ENCODE measurements at places on chromosomes 6 and 20.

- no peak for DNase-seq
Measured at GRCh38 chr20:12413116-12413515, 495.4 kb downstream of the BTBD3 start.

DNA sequence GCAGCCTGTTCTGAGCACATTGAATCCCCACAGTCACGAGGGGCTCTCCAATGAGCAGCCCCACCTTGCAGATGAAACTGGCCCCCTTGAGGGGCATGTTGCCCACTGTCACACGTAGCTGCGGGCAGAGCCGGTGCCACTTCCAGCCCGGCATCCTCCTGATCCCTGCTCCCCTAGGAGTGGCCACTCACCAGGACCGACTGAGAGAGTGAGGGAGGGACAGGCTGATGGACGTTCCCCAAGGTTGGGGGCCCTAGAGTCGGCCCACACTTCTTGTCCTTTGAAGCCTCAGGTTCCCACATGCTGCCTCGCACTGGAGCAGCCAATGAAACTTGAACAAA is 10.5 kb downstream of the ENTPD6 start:
- no peak for DNase-seq

DNA sequence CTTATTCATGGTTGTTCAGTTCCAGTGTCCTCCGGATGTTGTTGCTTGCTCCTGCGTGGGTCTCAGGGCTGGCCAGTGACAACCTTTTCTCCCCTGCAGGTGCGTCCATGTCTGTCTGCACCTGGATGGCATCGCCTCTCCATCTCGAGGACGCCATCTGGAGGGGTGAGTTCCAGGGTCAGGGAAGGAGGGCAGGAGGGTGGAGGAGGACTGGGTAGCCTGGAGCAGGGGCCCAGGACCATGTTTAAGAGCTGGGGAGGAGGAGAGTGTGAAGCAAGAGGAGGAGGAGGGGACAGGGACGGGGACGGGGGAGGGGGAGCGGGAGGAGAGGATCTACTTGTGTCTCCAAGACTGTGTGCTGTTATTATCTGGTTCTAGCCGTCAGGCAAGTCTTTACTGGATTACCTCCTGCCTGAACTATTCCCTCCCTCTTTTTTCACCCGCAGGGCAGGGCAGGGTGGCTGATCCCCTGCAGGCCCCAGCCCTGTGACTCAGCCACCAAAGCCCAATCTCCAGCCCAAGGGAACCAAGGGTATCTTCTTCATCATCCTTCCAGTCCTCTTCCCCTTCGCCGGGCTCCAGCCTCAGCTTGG is 32.2 kb upstream of the TULP1 start:
- DNase-seq, result no peak

DNA sequence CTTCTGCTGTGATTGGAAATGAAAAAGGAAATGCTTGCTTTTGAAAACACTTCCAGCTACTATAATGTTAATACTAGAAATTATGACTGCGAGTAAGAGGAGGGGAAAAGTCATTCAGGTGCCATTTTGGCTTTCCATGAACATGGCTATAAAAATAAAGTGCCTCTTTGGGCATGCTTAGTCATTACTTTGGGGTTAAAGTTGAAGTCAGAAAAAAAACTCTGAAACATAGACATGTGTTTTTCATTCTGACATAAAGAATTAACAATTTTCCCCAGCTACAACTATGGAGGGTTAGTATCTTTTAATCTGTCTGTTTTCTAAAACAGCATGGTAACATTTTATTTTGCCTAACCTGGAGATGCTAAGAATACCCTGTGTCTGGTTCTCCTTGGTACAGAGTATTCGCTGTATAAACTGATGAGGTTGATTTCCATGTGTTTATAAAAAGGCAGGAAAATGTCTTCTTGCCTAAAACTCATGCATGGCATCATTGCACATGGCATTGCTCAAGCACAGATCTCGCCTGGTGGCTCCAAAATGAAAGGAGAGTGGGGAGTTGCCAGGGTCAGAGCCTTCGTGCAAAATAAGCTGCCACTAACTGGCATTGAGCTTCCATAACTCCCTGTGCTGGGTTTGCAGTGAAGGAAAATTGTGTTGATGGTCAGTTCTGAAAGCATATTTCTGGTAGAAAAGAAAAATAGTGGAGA is 188.9 kb downstream of the KCNQ5 start:
- no peak for DNase-seq

- DNase-seq, result no peak
Measured at GRCh38 chr6:255751-256083, 36.6 kb upstream of the DUSP22 start.

DNA sequence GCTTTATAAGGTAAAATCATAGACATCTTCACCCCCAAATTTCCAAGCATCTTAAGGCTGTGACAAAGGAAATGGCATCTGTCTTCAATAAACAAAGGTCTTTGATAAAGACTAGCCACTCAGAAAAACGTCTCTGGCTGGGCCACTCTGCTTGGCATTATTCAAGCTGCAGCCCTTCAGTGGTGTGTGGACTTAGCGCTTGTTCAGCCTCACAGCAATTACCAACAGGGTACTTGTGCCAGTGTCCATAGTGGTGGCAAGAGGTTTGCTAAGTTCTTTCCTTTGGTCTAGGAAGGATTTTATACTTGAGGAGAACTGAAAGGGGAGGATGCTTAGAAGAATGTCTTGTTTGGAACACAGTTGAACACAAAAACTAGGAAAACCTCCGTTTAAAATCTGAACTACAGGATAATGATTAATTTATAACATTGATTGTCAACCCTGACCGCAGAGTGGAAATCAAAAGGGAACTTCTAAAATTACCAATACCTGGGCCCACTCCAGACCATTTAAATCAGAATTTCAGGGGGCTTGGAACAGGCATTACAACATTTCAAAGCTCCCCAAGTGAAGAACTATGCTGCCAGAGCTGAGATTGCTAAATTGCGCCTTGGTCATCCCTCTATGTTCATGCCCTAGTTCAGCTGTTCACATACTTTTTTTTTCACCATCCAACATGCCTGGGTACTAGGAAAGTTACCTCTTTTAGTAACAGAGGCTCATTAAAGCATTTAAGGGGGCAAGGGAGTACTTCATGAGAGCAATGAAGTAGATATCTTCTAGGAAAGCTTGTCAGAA is 378.5 kb downstream of the FRK start:
- DNase-seq, result no peak

All from nucleus accumbens (tissue), 56 donors.